ENCODE measurements at places on chromosomes 11 and 22. TPM values are rescaled to one million over a fixed set of nuclear protein-coding genes. Genes with fewer than 3 reads are reported as not detected.

GRCh38 chr11:62875698-62876478 is 4.8 kb upstream of the SLC3A2 start:
- no peak for DNase-seq

DNA sequence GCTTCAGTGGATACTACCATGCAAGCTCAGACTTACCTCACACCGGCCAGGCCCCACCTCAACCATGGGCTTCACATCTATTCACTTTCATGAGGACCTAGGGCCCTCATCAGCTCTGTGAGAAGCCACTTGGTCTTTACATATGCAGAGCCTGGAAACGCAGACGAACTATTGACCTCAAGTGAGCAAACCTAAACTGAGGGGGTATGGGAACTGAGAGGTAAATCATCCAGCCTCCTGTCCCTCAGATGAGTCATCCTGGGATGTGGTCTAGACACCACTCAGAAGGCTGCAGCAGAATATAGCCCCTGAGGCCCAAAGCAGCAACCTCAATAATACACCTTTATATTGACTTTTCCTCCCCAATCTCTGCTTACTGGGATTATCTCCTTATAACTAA is 578.0 kb downstream of the INSC start:
- DNase-seq: no peak

- DNase-seq: no peak
Measured at GRCh38 chr22:41775976-41776375, 24.5 kb upstream of the CCDC134 start.

DNA sequence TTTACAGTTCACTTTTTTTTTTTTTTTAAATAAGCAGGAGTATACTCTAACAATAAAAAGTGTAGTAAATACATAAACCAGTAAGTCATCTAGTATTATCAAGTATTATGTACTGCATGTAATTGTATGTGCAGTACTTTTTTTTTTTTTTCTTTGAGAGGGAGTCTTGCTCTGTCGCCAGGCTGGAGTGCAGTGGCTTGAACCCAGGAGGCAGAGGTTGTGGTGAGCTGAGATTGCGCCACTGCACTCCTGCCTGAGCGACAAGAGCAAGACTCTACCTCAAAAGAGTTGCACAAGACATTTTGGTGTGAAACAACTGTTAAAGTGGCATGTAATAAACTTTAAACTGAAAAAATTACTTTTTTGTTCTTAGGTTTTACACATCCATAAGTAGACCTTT is 16.7 kb downstream of the BCL2L13 start:
- DNase-seq: no peak

- peak; percentile 75 for DNase-seq
Measured at GRCh38 chr22:17057959-17058814, 26.6 kb upstream of the IL17RA start.

GRCh38 chr11:118533769-118534729 is 3.1 kb downstream of the TMEM25 start:
- no peak for DNase-seq

- no peak for DNase-seq
Measured at GRCh38 chr22:30516731-30517130, 11.2 kb upstream of the SEC14L4 start.

DNA sequence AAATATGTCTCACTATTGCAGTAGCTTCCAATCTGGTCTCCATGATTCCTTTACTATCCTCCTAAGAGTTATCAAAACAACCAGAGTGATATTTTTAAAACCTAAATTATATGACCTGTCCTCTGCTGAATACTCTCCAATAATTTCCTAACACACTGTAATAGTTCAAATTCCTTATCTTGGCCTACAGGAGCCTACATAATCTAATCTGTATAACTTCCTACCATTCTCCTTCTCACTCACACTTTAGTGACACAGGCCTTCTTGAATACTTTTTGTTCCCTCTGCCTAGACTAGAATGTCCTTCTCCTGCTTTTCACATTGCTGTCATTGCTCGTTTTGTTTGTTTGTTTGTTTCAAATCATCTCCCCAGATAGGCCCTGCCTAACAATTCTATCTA is 9.4 kb downstream of the FHIP1B start:
- peak; percentile 3 for DNase-seq

Gene MS4A6E
- polyA plus RNA-seq: not detected

Gene SCT
- polyA plus RNA-seq: not detected

Gene CNIH2
- polyA plus RNA-seq: 0.46 TPM

Measured in endothelial cell of umbilical vein (primary cell).